ENCODE measurements at places on chromosomes 11 and 22. TPM values are rescaled to one million over a fixed set of nuclear protein-coding genes. Genes with fewer than 3 reads are reported as not detected.

Gene UCP3
- 1.3 TPM for total RNA-seq

GRCh38 chr22:29327089-29327764 lies 11.7 kb upstream of the RASL10A start:
- no peak for DNase-seq
- H3K4me3 ChIP-seq = no peak overlapping the region
- no peak overlapping the region for H3K27ac ChIP-seq
- H3K36me3 ChIP-seq = peaks cover 6% of the 10 kb centered on the region
- H3K4me1 ChIP-seq = peaks cover 3% of the 10 kb centered on the region
- H3K27me3 ChIP-seq = no peaks in the 10 kb centered on the region

GRCh38 chr11:125918140-125918840 lies 14.0 kb downstream of the DDX25 start:
- H3K4me1 ChIP-seq = no peaks in the 10 kb centered on the region
- no peaks in the 10 kb centered on the region for H3K36me3 ChIP-seq
- no peak for DNase-seq
- peaks cover 44% of the 10 kb centered on the region for H3K27me3 ChIP-seq

DNA sequence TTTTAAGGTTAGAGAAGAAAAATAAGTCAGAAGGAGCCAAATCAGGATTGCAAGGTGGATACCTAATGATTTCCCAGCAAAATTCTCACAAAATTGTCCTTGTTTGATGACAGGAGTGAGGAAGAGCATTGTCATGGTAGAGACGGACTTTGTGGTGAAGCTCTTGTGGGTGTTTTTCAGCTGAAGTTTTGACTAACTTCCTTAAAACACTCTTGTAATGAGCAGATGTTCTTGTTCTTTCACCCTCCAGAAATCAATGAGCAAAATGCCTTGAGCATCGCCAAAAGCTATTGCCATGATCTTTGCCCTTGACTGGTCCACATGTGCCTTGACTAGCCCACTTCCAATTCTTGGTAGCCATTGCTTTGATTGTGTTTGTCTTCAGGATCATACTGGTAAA lies 20.0 kb downstream of the CALCB start:
- H3K4me1 ChIP-seq = no peaks in the 10 kb centered on the region
- no peak overlapping the region for H3K27ac ChIP-seq
- no peak for DNase-seq
- no peak overlapping the region for H3K4me3 ChIP-seq

Gene ARHGAP8
- total RNA-seq = 0.51 TPM

Gene KCNK4
- total RNA-seq = 0.22 TPM

GRCh38 chr11:34540870-34541269 lies 27.3 kb upstream of the ELF5 start:
- no peak for DNase-seq
- H3K4me1 ChIP-seq = no peaks in the 10 kb centered on the region
- peaks cover 74% of the 10 kb centered on the region for H3K27me3 ChIP-seq
- H3K4me3 ChIP-seq = no peak overlapping the region

Gene STK33
- total RNA-seq = 4.5 TPM

- H3K36me3 ChIP-seq = peaks cover 4% of the 10 kb centered on the region
- no peak for DNase-seq
- H3K4me3 ChIP-seq = peak overlapping the region; percentile 72
- peak overlapping the region; percentile 59 for H3K27ac ChIP-seq
- peaks cover 3% of the 10 kb centered on the region for H3K27me3 ChIP-seq
- H3K4me1 ChIP-seq = peaks cover 21% of the 10 kb centered on the region
Measured at GRCh38 chr11:75429902-75430713, 2.9 kb downstream of the KLHL35 start.

Gene DGCR6
- 5.4 TPM for total RNA-seq

Gene OR2AT4
- not detected for total RNA-seq

GRCh38 chr22:45248832-45249561 lies 8.3 kb upstream of the KIAA0930 start:
- DNase-seq = no peak
- H3K36me3 ChIP-seq = no peaks in the 10 kb centered on the region
- H3K27me3 ChIP-seq = no peaks in the 10 kb centered on the region
- peaks cover 28% of the 10 kb centered on the region for H3K4me1 ChIP-seq
- no peak overlapping the region for H3K27ac ChIP-seq

DNA sequence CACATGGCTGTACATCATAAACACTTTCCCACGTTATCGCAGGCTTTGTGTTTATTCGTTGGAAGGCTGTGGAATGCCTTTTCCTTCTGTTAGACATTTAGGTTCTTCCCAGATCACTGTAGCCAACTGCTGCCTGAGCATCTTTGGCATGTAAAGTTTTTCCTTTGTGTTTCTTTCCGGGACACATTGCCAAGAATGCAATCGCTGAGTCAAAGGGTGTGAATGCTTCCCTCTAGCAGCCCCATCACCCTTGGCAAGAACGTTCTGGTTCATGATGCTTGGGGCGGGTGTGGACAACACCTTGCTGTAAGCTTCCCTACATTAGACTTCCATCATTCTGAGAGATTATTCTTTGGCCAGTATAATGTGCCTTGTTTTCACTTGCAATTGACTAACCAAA lies 136.2 kb downstream of the OSBP2 start:
- H3K4me1 ChIP-seq = peaks cover 25% of the 10 kb centered on the region
- no peak overlapping the region for H3K4me3 ChIP-seq
- no peak for DNase-seq
- H3K36me3 ChIP-seq = no peaks in the 10 kb centered on the region
- H3K27me3 ChIP-seq = no peaks in the 10 kb centered on the region
